ENCODE measurements at places on chromosomes 2 and 18. TPM values are rescaled to one million over a fixed set of nuclear protein-coding genes. Genes with fewer than 3 reads are reported as not detected.

The REG3A gene
- not detected for total RNA-seq

The TMEM17 gene
- 3.2 TPM for total RNA-seq

The GTF2A1L gene
- total RNA-seq = not detected

The IL1B gene
- total RNA-seq = 0.18 TPM

The PCARE gene
- total RNA-seq = not detected

The SLC40A1 gene
- 2.0 TPM for total RNA-seq

The CD28 gene
- not detected for total RNA-seq

The VAMP8 gene
- total RNA-seq = not detected

The TACR1 gene
- not detected for total RNA-seq

The INHA gene
- total RNA-seq = not detected

The NPPC gene
- 0.58 TPM for total RNA-seq

The AUP1 gene
- 84.5 TPM for total RNA-seq

The HNMT gene
- total RNA-seq = 98.5 TPM

The TMEM247 gene
- not detected for total RNA-seq

The KIF1A gene
- not detected for total RNA-seq

The COL6A3 gene
- 1,153 TPM for total RNA-seq

The COL5A2 gene
- 517 TPM for total RNA-seq

The TRPM8 gene
- not detected for total RNA-seq

The SLC14A1 gene
- total RNA-seq = 0.89 TPM

The OR6B2 gene
- not detected for total RNA-seq

The IL36RN gene
- total RNA-seq = not detected

The DUSP11 gene
- total RNA-seq = 41.8 TPM

The CELF4 gene
- not detected for total RNA-seq

The SCYGR4 gene
- not detected for total RNA-seq

The PDCD1 gene
- total RNA-seq = not detected

The NPHP1 gene
- total RNA-seq = 6.7 TPM

The CWC22 gene
- total RNA-seq = 12.1 TPM

The RGPD5 gene
- 2.6 TPM for total RNA-seq

The GRB14 gene
- not detected for total RNA-seq

The TGFA gene
- total RNA-seq = not detected

The ZAP70 gene
- total RNA-seq = not detected

The OSR1 gene
- total RNA-seq = 2.3 TPM

The CCBE1 gene
- 45.6 TPM for total RNA-seq

The MYO5B gene
- total RNA-seq = not detected

The SP140 gene
- 1.2 TPM for total RNA-seq
